ENCODE measurements at places on chromosomes 12 and 14.

GRCh38 chr12:49121047-49121696, 10.0 kb downstream of the TUBA1B start:
- DNase-seq, result peak; percentile 39

DNA sequence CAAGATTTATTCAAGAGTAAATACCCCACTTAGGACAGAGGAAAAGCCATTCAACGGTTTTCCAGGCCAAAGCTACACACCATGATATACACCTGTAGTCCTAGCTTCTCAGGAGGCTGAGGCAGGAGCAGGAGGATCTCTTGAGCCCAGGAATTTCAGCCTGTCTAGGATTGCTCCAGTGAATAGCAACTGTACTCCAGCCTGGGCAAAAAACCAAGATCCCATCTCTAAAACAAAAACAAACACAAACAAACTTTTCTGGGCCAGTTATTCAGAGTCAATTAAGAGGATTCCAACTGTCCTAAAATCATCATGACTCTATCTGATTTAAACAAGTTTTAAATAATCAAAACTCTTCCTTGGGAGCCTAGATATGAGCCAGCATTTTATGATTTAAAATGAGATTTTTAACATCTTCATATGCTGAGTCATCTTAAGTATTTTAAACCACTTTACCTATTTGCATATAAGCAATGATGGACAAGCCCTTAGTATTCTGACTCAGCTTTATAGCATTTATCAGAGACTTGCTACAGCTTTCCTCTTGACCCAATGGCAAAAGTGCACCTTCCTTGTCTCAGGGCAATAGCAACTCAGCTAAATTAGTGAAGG, 77.1 kb downstream of the KCNMB4 start:
- no peak for DNase-seq

GRCh38 chr12:19528750-19529149, 89.5 kb downstream of the AEBP2 start:
- DNase-seq, result no peak

- peak; percentile 75 for DNase-seq
Observed at GRCh38 chr14:74018586-74019407, at the start of the genes BBOF1 and ENTPD5. BBOF1 (plus strand) TSS chr14:74019349; CDS start chr14:74019479, 130 bp downstream. ENTPD5 (minus strand) TSS chr14:74019288; CDS start chr14:73988102, 31,186 bp downstream.

DNA sequence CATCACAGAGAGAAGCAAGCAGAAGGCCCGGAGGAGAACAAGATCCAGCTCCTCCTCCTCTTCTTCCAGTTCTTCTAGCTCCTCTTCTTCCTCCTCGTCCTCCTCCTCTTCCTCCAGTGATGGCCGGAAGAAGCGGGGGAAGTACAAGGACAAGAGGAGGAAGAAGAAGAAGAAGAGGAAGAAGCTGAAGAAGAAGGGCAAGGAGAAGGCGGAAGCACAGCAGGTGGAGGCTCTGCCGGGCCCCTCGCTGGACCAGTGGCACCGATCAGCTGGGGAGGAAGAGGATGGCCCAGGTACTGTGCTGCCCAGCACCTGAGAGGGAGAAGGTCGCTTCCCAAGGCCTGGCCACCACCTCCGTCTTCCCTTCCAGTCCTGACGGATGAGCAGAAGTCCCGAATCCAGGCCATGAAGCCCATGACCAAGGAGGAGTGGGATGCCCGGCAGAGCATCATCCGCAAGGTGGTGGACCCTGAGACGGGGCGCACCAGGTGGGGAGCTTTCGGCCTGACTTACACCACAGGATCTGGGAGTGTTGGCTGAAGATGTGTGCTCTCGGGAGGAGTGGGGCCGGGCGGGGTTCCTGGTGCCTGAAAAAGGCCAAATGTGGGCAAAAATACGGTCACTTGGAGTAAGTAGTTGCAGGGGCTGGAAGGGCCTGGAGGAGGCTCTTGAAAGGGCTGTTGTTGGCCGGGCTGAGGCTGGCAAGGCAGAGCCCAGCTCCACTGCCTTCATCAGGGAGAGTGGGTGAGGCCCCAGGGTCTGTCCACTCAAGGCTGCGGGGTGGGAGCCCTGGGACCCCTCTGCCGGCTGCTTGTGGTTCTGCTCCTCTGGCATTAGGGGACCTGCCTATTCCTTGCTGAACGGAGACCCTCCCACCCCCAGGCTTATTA, 1.4 kb downstream of the ARL6IP4 start:
- DNase-seq, result no peak

- DNase-seq, result no peak
Observed at GRCh38 chr12:78007173-78007572, 176.5 kb downstream of the NAV3 start.

GRCh38 chr14:74324931-74325361, 22.2 kb upstream of the ABCD4 start:
- peak; percentile 18 for DNase-seq

DNA sequence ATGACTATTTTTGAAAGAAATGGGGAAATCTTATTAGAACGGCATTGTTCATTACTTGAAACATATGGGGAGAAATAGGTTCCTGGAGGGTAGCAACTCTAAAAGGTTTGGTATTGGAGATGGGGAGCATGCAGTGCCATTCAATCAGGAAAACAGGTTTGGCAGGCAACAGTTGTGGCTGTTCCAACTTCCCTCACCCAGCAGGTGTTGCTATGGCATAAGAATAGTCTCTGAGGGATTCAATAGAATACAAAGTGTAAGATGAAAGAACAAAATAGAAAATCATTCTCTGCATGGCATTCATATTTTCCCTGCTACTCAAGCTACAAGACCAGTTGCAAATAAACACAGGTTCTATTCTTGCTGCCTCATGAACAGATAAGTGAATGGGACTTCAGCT, 393.3 kb upstream of the RPL10L start:
- DNase-seq, result peak; percentile 60

DNA sequence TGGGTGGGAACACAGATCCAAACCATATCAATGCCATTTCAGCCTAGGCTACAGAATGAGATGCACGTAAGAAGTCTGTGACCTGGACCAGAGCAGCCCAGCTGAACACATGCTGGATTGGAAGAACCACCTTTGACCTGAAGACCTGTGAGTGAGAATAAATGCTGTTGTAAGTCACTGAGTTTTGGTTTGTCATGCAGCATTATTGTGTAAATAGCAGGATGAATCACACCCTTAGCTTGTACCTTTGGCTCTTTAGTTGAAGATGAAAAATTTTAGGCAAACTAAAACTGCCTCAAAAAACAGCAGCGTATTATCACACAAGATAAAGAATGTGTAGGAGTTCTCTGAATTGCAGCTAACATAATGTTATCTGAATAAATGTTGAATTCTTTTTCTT, 199.4 kb upstream of the LRIG3 start:
- DNase-seq, result no peak

GRCh38 chr14:27916326-27916725, 850.3 kb upstream of the FOXG1 start:
- no peak for DNase-seq

- no peak for DNase-seq
Observed at GRCh38 chr12:79444089-79444488, 246.7 kb downstream of the PAWR start.

- no peak for DNase-seq
Observed at GRCh38 chr12:26857465-26858176, 24.6 kb upstream of the ITPR2 start.

- DNase-seq, result no peak
Observed at GRCh38 chr12:89817501-89818226, 109.0 kb upstream of the ATP2B1 start.

DNA sequence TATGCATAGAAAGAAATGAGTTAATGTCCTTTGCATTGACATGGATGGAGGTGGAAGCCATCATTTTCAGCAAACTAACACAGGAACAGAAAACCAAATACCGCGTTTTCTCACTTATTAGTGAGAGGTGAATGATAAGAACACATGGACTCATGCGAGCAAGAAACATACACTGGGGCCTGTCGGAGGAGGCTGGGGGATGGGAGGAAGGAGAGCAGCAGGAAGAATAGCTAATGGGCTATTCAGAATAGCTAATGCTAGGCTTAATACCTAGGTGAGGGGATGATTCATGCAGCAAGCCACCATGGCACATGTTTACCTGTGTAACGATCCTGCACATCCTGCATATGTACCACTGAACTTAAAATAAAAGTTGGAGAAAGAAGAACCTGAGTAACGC, 29.1 kb upstream of the SYT1 start:
- DNase-seq, result no peak

DNA sequence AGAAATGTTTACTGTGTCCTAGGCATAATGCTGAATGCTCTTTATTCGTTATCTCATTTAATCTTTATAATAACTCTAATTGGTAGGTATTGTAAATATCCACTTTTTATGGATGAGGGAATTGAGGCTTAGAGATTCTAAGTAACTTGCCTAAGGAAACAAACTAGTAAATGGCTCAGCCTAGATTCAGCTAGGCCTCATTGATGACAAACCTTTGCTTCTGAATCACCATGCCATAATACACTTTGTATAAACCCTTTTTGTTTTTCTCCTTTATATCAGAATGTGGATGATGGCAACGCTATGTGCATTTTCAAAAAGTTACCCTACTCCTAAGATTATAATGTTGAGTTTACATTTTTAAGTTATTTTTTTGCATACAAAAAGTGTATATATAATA, 34.0 kb downstream of the MNAT1 start:
- no peak for DNase-seq

DNA sequence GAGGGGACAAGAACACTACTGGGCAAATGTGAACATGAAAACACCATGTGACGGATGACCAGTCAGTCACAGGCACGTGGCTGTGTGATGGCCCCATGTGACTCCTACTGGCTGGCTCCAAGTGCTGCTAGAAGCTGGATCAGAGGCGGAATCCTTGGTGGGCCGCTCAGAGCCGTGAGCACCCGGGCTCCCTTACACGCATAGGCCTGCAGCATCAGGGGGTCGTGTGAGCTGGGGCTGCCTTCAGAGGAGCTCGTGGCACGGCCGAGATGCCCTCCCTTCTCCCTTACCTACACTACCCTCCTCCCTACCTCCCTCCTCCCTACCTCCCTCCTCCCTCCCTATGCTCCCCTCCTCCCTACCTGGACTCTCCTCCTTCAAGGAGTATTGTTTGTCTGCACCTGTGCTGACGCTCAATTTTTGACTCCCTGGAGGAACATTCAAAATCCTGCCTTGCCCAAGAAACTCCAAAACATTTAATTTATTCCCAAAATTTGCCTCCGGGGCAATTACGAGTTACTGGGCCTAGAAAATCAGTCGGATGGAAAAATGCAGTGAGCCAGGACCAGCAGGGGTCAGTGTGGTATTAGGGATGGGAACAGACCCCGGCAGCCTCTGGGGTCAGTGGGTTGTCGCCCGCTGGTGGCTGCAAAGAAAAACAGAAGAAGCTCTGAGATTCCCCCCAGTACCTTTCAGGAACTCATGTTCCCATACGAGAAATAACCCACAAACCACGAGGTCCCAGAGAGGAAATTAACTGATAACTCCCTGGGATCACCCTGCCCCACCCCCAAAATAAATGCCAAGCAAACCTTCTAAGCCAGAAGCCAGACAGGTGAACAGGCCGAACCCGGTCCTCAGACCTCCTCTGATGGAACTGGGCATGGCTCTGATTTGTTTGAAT, 61.3 kb downstream of the C14orf132 start:
- DNase-seq, result peak; percentile 54

DNA sequence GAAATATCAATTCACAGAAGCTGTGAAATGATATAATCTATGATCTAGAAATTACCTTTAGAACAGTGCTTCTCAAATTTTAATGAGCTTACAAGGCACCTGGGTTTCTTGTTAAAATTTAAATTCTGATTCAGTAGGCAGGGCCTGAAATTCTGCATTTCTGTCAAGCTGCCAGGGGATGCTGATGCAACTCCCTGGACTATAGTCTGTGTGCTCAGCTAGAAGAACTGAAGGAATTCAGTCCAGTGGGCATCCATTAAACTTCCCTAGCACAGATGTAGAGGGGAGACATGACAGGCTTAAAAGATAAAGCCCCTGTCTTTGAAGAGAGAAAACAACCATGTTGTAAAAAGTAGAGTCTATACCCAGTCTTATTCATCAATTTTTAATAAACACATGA, 441.8 kb downstream of the TMTC2 start:
- DNase-seq, result no peak

GRCh38 chr12:25458047-25458552, 95.0 kb downstream of the LMNTD1 start:
- DNase-seq, result no peak

DNA sequence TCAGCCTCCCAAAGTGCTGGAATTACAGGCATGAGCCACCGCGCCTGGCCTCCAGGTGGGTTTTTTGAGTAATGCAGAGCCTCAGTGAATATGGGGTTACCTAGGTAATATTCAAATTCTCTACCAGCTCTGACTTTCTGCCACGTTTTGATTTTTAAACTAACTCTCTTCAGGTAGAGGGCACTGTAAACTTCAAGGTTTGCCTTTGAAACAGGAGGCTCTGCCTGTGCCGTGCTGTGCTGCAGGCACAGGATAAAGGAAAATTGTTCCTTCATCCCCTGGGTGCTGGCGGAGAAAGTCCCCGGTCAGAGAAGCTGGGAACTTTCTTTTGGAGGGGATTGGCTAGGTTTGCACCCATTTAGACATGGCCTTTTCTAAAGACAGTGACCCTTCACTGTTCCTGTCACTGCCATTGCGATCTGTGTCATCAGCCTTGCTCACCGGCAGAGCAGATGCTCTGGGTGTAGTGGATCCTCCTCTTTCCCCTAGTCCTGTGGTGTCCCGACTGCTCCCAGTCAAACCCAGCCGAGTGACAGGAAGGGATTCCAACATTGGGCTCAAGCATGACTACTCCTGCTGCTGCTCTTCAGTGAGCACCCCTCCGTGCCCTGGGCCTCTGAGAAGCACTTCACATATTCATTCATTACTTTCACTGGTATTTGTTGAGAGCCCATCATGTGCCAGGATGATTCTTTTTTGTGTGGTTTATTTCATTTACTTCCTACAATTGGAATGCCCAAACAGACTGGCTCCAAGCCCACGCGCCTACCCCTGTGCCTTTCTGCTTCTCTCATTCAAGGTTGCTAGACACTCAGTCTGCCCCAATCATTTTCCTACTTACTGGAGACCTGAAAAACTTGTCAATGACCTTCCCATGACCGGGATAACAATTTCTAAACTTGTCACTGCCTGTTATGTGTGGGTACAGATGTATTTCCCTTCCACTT, 103.6 kb downstream of the TMEM30B start:
- DNase-seq, result peak; percentile 55

DNA sequence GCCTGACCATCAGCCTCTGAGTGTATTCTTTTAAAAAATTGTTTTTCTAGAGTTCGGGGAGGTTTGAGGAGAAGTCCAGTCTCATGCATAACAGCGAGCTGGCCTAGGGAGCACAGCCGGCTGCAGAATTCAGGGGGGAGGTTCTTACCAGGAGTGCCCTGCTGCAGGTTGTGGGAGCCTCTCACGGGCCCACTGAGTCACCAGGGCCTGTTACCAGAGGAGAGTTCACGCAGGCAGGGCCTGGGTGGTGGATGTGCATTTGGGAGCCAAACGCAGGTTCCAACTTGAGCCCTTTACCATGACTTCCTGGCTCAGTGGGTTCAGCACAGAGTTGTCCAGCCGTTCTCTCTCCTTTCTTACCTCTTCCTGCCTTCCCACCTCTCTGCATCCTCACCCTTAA, 14.4 kb downstream of the CD9 start:
- no peak for DNase-seq

DNA sequence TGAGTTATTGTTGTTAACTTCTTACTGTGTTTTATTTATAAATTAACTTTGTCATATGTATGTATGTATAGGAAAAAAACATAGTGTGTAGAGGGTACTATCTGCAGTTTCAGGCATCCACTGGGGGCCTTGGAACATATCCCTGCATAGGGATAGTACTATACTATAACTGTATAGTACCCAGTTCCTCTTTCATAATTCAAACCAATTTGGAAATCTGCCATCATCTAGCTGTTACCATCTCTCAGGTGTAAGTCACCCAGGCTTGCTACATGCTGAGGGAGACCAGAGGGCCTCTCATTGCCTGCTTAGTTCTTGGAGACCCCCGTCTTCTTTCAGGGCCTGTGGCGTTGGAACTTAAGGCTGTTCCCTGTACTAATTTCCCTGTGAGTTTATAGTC, 12.9 kb upstream of the DCD start:
- DNase-seq, result no peak
